ENCODE measurements at places on chromosomes 2 and 18. TPM values are rescaled to one million over a fixed set of nuclear protein-coding genes. Genes with fewer than 3 reads are reported as not detected.

CXCR1 gene
- total RNA-seq = 1.1 TPM

DNA sequence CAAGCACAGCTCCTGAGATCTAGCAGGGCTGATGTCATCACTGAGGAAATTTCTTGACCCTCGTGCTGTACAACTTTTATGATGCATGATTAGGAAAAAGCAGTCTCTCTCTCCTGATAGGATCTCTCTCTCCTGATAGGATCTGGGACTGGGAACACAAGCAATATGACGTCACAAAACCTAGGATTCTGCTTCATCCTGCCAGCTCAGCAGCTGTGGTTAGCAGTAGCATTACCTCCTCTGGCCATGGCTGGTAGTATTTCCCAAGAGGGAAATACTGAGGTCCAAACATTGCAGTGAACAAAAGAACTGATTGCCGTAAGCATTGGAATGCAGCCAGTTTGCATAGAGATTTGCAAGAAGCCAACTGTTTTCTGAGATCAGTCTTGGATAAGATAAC is 521.2 kb upstream of the POU3F3 start:
- no peak for DNase-seq

DNA sequence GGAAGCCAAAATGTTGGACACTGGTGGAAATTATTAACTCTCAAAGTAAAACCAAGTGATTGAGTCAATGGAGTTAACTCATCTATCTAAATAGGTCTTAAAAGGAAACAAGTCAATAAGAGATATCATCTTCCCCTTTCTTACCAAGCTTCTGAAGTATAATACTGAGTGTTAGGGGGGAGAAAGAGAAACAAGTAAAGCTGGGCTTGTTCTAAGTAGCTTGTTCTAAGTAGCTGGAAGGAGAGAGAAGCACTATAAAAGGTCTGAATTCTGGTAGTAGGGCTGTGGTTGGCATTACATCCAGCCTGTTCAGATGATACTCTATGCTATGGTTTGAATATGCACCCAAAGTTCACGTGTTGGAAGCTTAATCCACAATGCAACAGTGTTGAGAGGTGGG is 26.8 kb downstream of the YES1 start:
- DNase-seq = no peak

GRCh38 chr2:44789971-44790721 is 151.4 kb upstream of the SIX3 start:
- DNase-seq = no peak

DNA sequence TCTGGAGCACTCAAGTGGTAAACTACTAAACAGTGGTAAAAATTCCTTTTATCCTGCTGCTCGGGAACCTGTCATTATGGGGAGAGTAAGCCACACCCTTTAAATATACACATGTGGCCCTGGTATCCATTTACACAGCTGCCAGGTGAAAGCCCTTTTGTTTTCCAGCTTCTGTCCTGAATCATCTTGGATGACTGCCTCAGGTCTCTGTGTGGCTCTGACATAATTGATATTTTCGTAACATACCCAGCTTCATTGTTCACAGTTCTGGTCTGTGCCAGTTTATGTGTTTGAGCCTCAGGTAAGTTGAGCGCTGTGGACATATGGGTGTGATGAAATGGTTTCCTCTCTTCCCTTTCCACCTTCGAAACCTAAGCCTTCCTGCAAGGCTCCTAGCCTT is 15.7 kb upstream of the TTC39C start:
- no peak for DNase-seq

- no peak for DNase-seq
Measured at GRCh38 chr18:44626807-44627206, 53.9 kb upstream of the SETBP1 start.

RAB27B gene
- total RNA-seq = 0.08 TPM

DNA sequence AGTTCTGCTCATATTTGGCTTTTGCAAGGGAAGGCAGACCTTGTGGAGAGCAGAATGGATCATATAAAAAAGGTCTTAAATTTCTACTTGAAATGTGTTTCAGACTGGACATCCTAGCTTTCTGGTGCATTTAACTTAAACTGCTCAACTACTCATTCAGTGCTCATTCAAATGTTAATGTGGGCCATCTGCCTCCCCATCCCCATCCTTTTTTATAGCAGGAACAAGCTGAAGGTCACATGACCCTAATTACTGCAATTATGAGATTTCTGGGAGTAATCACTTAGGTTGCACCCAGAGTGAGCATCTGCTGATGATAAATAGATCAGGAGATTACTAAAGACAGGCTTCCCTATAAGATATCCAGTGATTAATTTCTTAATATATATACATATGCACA is 96.1 kb downstream of the MAP2 start:
- DNase-seq = no peak

TRIB2 gene
- 33.4 TPM for total RNA-seq

OSBPL6 gene
- 3.4 TPM for total RNA-seq

DYNC2LI1 gene
- 6.7 TPM for total RNA-seq

GRCh38 chr2:218368150-218368528 is 11.5 kb downstream of the CATIP start:
- no peak for DNase-seq

MAP3K19 gene
- not detected for total RNA-seq

- no peak for DNase-seq
Measured at GRCh38 chr18:35526495-35527059, 28.8 kb upstream of the INO80C start.

- no peak for DNase-seq
Measured at GRCh38 chr2:72156872-72157271, 9.2 kb upstream of the CYP26B1 start.

SALL3 gene
- 0.05 TPM for total RNA-seq

DNA sequence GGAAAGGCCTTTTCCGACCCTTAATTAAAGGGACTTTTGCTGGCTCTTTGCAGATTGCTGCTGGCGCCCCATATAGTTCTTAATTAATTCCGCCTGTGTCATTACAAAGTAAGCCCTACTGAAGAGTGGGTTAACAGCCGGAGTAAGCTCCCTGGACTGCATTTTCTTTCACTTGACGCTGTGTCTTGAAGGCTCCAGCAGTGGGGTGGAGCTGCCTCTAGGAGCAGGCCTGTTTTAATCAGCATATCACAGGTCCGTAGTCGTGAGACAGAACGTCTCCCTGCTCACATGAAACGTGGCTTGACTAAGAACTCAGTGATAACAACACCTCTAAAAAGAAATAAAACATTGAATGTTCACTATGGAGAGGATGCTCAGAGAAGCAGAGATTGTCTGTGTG is 329.9 kb upstream of the RAB12 start:
- no peak for DNase-seq

DNA sequence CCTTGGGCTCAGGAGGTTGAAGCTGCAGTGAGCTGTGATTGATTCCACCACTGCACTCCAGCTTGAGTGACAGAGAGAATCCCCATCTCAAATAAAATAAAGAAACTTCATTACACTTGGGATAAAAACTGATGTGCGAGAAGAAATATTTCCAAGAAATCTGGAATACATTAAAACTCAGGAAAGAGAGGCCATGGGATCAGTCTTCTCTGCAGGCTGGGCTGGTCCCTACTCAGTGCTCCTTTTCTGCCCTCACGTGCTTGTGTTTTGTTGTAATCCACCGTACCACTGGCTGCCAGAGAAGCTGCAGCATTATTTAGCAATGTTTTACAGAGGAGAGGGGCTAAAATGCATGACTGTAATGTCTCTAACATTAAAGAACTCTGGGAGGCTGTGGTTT is 282.0 kb downstream of the SLC8A1 start:
- no peak for DNase-seq

C2orf15 gene
- not detected for total RNA-seq

GRCh38 chr18:44871771-44872170 is 191.1 kb downstream of the SETBP1 start:
- DNase-seq = no peak

DNA sequence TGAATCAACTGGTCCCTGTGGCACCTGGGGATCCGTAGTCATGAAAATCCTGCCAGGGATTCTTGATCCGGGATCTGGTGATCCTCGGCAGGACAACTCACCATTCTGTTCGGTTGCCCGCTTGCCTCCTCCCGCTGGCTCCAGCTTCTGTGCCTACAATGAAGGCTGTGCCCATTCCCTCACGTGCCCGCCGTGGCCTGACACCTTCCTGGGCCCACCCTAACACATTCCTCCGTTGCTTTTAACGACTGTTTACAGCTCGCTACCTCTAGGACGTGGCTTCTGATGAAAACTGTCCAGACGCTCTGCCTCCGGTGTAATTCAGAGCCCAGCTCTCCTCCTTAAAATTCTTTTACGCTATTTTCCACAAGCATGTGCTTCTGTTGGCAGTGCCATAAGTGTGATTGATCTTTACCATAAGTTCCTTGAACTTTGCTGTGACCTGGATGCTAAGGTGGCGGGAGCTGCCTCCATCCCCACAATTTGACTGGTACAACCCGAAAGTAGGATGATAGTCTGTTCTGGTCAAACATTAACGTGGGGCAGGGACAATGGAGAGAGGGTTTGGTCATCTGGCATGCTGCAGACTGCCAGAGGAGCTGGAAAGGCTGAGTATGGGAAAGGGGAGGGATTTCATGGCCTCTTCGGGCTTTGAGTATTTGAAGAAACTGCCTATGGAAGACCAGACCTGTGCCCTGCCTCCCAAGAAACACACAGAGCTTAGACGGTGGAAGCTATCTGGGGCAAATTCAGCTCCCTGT is 206.8 kb upstream of the TNP1 start:
- no peak for DNase-seq

GRCh38 chr18:58557008-58557435 is 71.9 kb downstream of the ALPK2 start:
- DNase-seq = peak; percentile 73

- peak; percentile 85 for DNase-seq
Measured at GRCh38 chr2:96408616-96409015, 73.0 kb downstream of the NCAPH start.

DNA sequence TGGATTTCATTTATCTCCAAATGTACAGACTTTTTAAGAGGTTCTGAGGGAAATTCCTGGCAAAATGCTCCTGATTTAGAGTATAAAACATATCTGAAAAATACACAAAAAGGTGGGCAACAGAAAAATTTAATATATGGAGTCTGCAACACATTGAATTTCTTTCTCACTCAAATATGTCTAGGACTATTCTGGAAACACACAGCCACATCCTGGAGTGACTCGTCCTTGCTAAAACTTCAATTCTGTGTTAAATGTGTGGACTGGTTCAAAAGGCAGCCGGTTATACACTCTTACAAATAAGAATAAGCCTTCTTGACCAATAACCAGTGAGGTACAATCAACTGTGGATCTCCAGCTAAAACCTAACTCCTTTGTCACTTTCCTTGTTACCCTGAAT is 44.1 kb upstream of the RND3 start:
- DNase-seq = no peak

DNA sequence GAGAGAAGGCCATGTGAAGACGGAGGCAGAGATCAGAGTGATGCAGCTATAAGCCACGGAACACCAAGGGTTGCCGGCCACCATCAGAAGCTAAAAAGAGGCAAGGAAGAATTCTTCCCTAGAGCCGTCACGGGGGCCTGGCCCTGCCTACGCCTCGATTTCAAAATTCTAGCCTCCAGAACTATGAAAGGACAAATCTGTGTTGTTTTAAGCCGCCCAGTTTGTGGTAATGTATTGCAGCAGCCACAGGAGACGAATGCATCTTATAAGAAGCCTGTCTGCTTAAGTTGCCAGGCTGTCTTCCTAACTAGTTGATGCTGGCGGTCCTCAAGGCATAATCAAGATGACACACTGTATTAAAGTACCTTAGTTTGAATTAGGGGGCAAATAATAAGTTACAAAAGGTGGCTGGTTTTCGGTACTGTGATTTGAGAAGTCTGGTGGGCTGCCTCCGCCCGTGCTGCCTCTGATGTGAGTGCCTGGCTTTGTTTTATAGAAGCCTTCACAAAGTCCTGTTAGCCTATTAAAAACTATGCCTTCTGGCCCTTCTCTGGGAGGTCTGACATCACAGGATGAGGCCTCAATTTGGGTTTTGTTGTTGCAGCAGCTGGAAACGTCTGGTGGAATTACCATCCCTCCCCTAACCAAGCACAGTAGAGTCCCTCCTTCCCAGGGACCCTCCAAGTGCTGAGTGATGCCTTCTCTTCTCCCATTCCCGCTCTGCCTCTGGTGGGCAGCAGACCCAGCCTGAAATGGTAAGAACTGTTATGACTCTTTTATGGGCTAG is 53.6 kb downstream of the SRD5A2 start:
- no peak for DNase-seq

DNA sequence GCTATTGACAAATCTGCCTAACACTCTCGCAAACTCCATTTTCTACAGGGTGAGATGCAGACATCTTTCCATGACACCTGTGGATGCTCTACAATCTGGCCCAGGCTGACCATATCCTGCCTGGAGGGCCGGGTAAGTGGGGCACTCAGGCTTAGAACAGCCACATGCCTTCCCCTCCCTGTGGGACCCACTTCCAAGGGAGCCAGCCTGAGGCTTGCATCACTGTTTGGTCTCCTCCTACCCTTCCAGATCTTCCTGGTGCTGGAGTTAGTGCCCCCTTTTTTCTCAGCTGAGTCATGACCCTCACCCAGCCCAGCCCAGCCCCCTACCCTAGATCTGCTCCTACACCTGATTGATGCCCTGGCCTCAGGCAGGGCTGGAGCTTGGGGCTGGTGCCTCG is 150.2 kb upstream of the MSH6 start:
- DNase-seq = no peak

- no peak for DNase-seq
Measured at GRCh38 chr2:143068509-143068908, 60.7 kb upstream of the ARHGAP15 start.

DNA sequence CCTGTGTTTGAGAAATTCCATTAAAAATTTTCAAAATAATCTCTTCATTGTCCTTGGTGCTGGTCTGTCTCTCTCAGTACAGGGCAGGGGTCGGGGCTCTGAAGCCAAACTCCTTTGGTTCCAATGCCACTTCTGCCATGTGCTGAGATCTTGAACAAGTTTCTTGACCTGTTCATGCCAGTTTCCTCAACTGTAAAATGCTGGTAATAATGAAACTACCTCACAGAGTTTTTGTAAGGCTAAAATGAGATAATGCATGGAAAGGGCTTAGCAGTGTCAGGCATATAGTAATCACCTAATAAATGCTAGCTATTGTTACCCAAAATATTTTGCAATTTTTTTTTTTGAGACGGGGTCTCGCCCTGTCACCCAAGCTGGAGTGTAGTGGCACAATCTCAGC is 16.9 kb upstream of the MREG start:
- DNase-seq = no peak

VRK2 gene
- 29.4 TPM for total RNA-seq

YES1 gene
- 23.5 TPM for total RNA-seq

DNA sequence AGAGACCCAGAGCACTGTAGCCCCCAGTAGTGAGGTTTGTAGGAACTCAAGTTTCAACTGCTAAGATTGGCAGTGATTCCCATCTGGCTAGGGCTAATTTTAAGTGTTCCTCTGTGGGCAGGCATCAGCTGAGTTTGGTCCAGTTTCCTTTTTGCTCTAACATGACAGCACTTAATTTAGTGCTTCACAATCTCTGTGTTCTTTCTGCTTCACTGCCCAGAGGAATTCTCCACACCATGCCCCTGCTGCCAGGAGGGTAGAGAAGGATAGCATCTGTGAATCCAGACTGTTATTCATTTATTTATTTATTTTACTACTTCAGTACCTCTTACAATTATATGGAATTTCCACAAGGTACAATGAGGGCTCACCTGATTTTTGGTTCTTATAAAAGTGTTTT is 549.9 kb upstream of the FSIP2 start:
- no peak for DNase-seq

- DNase-seq = no peak
Measured at GRCh38 chr2:112636605-112637288, 9.0 kb upstream of the SLC20A1 start.

- no peak for DNase-seq
Measured at GRCh38 chr2:11629851-11630250, 40.1 kb downstream of the NTSR2 start.

- peak; percentile 76 for DNase-seq
Measured at GRCh38 chr2:41963661-41964525, 83.9 kb upstream of the PKDCC start.

Data from Right ventricle myocardium inferior (tissue), 1 donor.